Activated T-helper 1 cell treated with anti-CD3 and anti-CD28 coated beads, Interleukin-12 subunit alpha, Interleukin-12 subunit beta, Interleukin-2, Interleukin-4 antibody, amounts not matched to agents 30 ng/mL and 10 ng/mL and 1 ng/mL, durations not matched to agents 14 hours and 24 hours and 36 hours (primary cell): ENCODE measurements at places on chromosomes 13 and 19. TPM values are rescaled to one million over a fixed set of nuclear protein-coding genes. Genes with fewer than 3 reads are reported as not detected.

- DNase-seq: no peak
Observed at GRCh38 chr13:65339241-65339640, 1890.9 kb downstream of the PCDH9 start.

- peak; percentile 26 for DNase-seq
Observed at GRCh38 chr19:991174-991931, 7.2 kb downstream of the WDR18 start.

GRCh38 chr19:55223291-55224037 lies 5.1 kb downstream of the TMEM86B start:
- no peak for DNase-seq

- no peak for DNase-seq
Observed at GRCh38 chr13:110774051-110774450, 60.6 kb downstream of the ING1 start.

DNA sequence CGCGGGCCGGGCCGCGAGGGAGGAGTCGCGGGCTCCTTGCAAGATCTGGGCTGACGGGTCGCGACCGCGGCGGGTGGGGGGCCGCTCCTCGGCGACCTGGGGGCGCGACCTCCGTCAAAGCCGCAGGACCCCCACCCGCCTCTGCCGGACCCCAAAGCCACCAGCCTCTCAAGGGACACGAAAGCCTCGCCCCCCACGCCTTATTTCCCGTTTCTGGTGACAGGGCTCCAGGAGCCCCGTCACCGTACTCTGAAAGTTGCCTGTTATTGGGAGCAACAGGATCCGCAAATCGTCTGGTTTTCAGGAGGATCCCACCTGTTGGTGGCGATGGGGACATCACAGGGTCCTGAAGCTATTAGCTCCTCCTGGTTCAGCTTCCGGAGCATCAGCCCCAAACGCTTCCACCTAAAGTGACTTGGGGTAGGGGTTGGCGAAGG lies 530 bp downstream of the MAU2 start:
- DNase-seq: no peak

GRCh38 chr13:60520902-60521569 lies 124.0 kb downstream of the TDRD3 start:
- DNase-seq: no peak

Gene C13orf42
- total RNA-seq: not detected in 2 replicates

Gene COL4A2
- total RNA-seq: 0.10 TPM in 1 of 2 replicates, not detected in the other
